ENCODE measurements at places on chromosomes 5 and 9.

DNA sequence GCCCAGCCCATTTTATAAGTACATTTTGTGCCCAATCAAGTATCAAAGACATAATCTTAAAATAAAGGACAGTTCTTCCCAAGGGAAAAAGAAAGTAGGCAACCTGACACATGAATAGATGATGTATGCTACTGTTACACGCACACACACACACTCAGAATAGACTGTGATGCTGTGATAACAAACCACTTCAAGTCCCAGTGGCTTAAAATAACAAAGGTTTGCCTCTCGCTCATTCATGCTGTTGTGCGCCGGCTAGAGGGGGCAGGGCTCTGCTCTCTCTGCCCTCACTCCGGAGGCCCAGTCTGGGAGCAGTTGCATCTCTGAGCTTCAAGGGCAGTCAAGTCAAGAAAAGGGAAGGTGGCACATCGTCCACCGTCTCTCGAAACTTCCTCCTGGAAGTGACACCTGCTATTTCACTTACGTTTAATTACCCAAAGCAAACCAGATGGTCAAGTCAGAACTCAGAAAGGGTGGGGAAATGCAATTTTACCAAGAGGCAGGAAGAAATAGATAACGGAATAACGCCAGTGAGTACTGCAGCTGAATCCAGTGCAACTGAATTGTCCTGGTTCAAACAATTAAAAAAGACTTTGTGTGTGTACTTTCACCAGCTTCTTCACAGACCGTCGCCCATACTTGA lies 43.3 kb downstream of the ANKRD33B start:
- DNase-seq, result no peak

DNA sequence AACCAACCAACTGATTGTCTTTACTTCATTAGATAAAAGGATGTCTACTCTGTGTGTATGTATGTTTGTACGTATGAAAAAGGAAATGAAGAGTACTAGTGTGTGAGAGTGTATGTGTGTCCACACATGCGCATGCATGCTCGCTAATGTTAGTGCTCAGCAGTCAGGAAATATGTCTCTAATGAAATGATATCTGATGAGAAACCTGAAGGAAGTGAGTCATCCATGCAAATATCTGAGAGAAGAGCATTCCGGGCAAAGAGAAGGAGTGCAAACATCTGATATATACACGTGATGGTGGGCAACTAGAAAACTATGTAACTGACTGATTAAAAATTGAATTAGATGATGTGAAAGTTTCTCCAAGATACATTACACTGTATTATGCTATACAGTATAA lies 29.6 kb upstream of the UGCG start:
- no peak for DNase-seq

DNA sequence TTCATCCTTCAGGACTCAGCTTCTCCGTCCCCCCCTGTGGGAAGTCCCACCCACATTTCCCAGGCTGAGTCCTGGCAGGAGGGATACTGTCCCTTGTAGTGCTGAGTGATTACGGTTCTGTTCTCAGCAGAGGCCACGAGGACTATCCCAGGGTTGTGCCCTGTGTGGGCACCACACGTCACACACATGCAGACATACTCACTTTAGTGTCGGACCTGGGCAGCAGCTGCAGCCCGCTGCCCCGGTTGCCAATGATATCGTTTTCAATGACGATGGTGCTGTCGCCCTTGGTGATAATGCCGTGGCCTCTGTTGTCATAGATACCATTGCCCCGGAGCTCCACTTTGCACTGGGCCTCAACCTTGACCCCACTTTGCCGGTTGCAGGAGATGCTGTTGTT lies 32.2 kb downstream of the POLR1E start:
- DNase-seq, result no peak

- DNase-seq, result no peak
Measured at GRCh38 chr9:69822116-69822750, 1.6 kb downstream of the CFAP95 start.

DNA sequence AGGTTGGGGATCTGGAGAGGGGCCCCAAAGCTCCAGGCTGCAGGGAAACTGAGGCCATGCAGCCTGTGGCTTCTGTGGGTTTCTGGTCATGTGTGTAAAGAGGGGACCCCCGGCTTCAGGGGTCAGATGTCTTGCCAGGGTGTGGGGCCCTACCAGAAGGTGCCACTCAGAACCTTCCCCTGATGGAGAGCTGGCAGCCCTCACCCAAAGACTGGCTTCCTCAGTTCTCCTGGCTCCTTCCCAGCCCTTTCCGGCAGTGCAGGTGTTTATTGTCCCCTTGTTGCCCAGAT lies 11.6 kb upstream of the LAMC3 start:
- no peak for DNase-seq

- no peak for DNase-seq
Measured at GRCh38 chr5:133881576-133882388, 86.6 kb downstream of the C5orf15 start.

DNA sequence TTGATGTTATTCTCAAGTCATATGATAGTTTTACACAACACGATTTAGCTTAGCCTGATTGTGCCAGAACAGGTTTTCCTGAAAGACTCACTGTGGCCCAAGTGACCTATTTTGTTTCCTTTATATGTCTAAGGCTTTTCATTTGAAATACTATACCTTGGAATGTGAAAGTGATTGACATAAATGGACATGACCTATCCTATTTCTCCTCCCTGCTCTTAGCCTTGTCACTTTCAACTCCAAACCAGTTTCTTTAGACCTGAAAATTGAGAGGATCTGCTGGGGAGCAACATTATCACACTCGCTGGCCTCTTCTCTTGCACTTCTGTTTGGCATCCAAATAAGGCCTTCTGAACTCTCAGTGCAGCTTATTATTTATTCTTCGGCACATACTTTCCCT lies 496.8 kb downstream of the MAT2B start:
- DNase-seq, result no peak

DNA sequence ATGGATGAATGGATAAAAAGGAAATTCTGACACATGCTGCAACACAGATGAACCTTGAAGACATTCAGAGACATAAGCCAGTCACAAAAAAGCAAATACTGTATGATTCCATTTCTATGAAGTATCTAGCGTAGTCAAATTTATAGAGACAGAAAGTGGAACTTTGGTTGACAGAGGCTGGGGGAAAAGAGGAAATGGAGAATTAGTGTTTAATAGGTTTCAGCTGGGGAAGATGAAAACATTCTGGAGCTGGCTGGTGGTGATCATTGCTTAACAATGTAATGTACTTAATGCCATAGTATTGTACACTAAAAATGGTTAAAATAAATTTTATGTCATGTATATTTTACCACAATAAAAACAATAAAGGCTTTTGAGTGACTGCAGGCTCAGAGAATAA lies 24.2 kb downstream of the PPIC start:
- DNase-seq, result no peak

DNA sequence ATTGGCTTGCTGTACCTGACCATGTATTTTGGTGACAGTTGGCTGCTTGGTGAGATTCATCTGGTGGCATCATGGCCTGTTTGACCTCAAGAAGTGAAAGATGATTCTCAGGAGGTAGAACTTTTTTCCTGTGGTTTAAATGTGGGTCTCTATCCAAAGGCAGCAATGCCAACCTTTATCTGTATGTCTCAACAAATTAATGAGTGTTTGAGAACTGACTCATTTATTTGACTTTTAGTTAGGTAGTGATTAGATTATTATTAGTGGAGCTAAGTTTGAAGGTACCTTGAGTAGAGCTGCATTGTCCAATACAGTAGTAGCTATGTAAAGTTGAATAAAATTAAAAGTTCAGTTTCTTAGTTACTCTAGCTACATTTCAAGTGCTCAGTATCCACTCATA lies 48.2 kb downstream of the TLE4 start:
- no peak for DNase-seq

GRCh38 chr5:109931049-109931780 lies 241.5 kb downstream of the MAN2A1 start:
- DNase-seq, result no peak

DNA sequence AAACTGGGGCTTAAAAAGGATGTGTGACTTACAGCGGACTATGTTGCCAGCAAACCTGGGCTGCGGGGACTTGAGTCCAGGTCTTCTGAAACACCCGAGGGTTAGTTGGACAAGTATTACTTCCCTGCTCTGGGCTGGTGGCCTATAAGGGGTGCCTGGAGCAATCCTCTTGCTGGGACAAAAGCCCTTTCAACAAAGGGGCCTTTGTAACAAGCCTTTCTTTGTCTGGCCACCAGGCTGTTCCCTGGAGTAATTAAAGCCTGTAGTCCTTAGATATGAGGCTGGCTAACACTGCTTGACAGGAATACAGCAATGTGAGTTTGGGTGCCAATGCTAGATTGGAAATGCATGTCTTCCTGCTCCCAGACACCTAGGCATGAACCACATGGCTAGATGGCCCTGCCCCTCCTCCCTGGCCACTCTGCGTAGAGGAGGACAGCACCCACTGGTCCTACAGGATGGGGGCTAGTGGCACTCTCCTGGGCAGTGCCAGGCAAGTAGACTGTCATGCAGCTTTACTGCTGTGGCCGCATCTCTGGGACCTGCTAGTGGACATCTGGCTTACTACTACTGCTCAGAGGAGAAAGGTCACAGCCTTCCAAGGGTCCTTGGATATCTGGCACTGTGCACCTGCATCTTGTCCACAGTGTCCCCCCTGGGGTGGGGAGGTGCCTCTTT lies 343.1 kb downstream of the ZSWIM6 start:
- no peak for DNase-seq

GRCh38 chr9:115672477-115673316 lies 480.9 kb upstream of the PAPPA start:
- no peak for DNase-seq

- DNase-seq, result no peak
Measured at GRCh38 chr5:42547894-42548293, 124.7 kb downstream of the GHR start.

DNA sequence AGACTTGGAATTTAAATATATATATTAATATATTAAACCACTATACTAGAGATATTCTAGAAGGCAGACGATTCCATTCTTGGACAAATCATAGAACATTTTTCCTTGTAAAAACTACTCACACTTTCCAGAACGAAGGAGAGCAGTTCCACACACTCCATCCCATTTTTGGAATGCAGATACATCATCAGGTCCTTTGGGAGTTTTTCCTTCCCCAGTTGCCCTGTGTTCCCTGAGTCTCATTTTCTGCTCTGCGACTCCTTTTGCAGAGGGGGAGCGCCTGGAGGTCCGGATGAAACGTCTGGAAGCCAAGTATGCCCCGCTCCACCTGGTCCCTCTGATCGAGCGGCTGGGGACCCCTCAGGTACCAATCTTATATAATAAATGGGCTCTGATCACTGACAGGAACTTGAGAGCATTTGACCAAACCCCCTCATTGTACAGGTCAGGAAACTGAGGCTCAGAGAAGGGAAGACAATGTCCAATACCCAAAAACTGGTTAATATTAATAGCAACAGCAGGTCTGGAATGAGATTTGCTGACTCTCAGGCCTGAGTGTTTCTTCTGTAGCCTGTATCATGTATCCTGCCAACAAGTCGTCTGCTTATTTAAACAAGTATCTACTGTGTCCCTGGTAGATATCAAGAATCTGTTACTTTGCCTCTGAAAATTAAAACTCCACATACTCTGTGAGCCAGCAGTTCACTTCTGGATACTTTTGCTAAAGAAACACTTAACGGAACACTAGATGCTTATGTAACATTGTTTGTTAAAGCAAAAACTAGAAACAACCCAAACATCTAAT lies 76.8 kb upstream of the NIPAL4 start:
- no peak for DNase-seq

DNA sequence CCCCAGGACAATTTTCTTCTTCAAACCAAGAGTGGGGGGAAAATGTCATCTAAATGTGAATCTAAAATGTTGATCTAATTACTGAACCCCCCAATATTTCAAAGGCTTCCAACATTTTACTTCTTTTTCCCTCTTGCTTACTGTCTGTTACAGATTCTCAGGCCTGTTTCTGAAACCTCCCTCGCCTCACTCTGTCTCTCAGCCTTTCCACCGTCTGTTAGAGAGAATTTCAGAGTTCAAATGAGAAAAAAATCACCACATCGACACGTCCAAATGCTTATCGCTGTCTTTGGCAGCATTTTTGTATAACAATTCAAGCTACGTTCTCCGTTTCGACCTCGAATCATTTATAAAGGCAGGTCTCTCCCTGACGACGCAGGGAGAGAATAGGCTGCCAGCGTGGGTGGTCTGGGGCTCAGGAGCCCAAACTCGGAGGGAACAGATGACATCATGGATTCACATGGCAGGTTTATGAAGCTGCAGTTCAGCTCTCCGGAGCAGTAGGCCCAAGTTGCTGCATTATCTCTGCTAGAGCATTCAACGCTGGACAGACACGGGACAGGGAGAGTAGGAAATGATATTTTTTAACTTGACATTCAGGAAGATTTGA lies 139.8 kb downstream of the GAS1 start:
- no peak for DNase-seq

DNA sequence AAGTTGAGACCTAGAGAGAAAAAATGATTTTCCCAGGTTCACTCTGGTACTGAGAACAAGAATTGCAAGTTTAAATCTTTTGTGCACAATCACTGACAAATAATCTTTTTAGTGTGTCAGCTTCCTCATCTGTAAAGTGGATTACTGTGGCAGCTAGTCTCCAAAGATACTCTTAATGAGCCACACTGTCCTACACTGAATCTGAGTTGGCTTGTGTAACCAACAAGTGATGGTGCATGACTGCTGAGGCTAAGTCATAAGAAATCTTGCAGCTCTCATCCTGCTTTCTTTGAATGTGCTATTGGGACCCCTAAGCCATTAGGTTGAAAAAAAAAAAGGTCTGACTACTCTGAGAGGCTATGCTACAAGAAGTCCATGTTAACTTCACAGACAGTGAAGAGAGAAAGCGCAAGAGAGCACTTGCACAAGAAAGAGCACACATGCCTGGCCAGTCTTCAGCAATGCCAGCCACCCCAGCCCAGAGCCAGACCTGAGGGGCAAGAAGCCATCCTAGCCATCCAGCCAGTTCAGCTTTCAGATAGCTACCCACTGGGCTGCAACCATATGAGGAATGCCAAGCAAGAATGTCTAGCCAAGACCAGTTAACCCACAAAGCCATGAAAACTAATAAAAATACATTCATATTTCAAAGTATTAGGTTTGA lies 419.4 kb downstream of the RAB3C start:
- DNase-seq, result no peak

- no peak for DNase-seq
Measured at GRCh38 chr5:180910735-180911134, 11.8 kb downstream of the BTNL8 start.

DNA sequence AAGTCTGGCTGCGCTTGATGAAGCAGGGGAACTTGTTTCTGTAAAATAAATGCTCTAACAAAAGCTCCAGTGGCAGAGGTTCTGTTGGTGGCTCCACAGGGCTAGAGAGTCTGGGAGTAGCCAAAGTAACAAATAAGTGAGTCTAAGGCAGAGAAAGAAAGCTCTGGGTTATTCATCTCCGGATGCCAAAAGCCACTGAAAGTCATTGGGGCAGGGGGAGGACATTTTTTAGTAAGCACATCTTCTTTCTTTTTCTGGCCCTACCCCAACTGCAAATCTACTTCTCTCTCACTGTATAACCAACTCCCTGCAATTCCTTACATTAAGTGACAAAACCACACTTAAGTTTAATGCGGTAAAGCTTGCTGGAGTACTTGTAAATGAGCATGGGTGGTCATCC lies 141.6 kb downstream of the INSYN2B start:
- DNase-seq, result no peak

DNA sequence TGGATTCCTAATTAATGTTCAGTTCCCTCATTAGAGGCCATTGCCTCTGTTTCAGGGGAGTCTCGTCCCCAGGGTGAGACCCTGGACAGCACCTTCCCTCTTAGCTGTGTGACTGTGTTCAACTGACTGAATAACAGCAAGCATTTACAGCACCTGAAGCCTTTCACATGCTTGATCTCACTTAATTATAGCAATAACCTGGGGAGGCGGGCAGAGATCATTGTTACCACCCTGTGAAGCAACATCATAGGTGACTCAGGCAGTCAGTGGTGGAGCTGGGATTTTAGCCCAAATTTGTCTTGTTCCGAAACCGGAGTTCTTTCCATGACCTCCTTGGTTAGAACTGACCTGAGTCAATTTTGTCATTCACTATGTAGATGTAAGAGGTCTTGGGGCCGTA lies 105.2 kb upstream of the RAD23B start:
- DNase-seq, result no peak

Measured in activated T-helper 1 cell treated with Interleukin-2 at 50 U/mL for 16 hours (primary cell).